ENCODE measurements at places on chromosomes 5 and 9.

- no peak for DNase-seq
Measured at GRCh38 chr5:145787001-145787400, 48.1 kb downstream of the PRELID2 start.

DNA sequence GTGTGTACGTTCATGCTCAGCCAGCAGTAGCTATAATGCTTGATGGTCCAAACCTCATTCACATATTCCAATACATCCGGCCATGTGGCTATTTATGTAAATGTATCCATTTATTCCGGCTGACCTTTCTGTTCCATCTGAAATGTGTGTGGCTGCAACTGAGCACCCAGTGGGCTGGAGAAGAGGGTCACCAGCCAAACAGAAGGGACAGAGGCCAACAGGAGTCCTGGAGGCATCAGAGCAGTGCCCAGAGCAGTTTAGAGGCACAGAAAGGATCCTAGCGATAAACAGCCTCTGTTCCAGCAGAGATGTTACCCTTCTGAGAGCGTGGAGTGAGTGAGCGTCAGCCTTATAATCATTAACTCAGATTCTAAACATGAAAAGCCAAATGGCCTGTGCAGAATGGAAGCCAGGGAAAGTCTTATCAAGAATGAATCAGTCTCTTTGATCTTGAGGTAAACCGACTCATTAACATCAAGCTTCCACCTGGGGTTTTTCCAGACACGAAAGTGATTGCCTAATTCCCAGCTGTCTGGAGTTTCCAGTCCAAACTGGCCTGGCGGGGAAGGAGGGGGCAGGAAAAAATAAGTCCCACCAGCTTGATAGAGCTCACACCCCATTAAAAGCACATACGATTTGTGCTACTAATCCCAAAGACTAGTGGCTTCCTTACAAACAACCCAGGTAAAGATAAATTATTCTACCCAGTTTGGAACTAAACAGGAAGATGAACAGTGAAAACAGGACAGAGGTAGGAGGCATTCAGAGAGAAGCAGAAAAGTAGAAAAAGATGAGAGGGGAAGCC is 55.7 kb downstream of the SUSD1 start:
- peak; percentile 13 for DNase-seq

- no peak for DNase-seq
Measured at GRCh38 chr5:180034564-180034963, 37.0 kb downstream of the RNF130 start.

DNA sequence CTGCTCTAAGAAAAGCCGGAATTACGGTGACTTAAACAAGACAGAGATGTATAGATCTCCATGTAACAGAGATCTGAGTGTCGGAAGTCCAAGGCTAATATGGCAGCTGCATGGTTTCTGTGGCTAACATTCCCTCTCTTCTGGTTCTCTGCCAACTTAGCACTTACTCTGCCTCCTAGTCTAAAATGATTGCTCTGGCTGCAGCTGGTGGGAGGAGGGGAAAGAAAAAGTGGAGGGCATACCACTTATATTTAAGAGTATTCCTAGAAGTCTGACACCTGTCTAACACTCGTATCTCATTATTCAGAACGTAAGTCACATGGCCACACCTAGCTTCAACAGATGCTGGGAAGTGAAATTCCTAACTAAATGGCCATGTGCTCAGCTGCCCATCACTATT is 551.5 kb upstream of the TLE4 start:
- DNase-seq = no peak

DNA sequence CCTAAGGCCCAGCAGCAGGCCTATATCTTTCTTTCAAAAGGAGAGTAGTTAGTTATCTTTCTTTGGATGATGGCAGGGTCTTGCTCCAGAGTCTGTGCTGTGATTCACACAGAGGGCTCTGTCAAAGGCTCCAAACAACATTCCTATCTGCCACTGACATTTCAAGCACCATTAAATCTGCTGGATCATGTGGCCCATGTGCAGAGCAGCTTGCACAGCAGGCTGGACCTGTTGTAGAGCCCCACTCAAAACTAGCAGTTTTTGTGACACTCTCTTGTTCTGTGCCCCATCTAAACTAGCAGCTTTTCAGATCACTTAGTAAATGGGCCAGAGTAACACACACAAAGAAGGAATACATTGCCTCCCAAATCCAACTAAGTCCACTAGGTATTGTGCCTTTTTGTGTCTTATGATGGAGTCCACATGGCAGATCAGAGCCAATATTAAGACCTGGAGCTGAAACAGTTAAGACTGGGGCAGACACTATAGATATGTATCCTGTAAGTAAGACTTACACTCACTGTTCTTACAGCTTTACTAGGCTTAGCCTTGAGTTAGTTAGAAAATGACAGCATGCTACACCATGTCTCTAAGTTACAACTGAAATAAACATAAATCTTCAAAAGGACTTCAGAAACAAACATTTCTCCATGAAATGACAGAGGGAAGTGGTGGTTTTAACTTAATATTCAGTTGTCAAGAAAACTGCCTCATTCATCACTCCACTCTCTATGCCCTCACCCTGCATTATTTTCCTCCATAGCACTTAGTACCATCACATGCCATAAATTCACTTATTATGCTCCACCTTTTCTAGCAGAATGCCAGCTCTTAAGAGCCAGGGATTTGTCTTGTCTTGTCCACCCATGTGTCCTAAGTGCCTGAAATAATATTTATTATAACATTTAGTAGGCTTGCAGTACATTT is 400.9 kb downstream of the RAB3C start:
- DNase-seq = no peak

GRCh38 chr5:111129938-111130337 is 37.8 kb downstream of the WDR36 start:
- no peak for DNase-seq

DNA sequence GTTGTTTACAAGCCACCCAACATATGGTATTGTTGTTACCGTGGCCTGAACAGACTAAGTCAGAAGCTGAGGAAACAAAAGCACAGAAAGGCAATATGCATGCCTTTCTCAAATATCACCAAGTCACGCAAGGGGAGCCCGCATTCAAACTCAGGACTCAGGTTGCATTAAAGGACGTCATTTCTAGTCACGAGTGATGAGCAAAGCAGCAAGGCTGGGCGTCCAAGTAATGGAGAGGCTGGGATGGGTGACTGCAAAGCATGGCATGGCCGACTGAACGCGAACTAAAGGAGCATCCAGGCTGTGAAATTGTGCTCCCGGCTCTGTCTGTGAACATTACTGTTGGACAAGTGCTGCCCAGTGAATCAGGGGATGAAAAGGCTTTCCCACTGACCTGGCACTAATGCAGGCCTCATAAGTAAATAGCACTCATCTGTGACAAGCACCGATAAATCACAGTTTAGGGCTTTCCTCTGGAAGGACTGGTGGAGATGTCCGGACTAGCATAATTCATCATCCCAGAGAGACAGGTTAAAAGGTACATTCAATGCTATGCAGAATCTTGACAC is 202.8 kb downstream of the SPOCK1 start:
- no peak for DNase-seq

- DNase-seq = no peak
Measured at GRCh38 chr5:20213803-20214202, 225.8 kb upstream of the CDH18 start.

- peak; percentile 19 for DNase-seq
Measured at GRCh38 chr5:80308526-80308925, 11.3 kb upstream of the SPZ1 start.

DNA sequence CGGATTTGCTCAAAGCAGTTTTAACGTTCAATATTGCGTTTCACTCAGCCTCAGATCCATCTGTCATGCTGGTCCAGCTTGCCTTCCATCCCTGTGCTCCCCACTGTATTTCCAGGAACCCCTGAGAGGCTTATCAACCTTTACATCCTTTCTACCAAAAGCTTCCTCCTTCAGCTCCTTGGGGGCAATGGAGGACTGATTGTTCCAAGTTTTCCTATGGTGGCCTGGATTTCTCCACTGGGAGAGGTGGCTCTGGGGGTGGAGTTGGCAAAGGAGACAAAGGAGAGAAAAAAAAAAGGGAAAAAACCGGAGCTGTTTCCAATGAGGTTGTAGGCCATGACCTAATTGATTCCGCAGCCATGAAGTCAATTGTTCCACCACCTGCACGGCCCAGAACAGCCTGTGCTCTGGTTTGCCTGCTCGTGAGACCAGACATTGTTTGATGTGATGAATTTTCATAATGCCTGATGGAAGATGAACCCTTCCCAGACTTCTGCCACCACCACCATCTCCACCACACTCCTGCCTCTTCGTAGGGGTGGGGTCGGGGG is 54.1 kb downstream of the ABLIM3 start:
- no peak for DNase-seq

- DNase-seq = peak; percentile 31
Measured at GRCh38 chr5:170181902-170182301, 50.9 kb upstream of the C5orf58 start.

GRCh38 chr5:169764018-169764378 is 126.9 kb downstream of the DOCK2 start:
- no peak for DNase-seq

DNA sequence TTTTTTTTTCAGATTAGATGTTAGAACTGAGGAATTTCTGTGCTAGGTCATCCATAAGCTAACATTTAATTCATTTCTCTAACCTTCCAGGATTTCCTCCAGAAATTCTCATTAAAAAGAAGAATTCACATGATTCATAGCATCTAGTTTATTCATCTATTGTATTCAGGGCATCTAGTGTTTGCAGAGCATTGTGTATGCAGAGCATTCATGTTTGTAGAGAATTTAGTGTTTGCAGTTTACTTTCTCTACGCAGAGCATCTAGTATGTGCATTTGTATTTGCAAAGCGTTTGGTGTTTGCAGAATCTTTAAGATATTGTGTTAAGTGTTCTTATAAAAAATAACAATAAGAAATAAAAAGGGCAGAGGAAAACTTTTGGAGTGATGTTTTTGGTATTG is 491.1 kb downstream of the MTRR start:
- DNase-seq = no peak

DNA sequence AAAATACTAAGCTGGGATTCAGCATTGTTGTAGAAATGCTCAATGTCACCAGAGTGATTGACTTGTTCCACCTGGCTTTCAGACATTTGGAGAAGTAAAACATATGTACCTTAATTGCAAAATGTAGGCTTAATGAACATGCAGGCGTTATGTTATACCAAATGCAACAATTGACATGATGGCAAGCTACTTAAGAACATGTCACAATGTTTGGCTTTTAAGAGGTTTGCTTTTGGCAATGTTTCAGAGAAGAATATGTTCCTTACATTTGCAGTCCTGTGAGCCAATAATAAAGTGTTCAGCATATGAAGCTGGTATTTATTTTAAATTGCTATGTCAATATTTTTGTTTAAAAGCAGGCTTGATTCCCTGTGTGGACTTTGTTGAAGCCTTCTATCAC is 111.7 kb upstream of the NUDT12 start:
- DNase-seq = no peak

DNA sequence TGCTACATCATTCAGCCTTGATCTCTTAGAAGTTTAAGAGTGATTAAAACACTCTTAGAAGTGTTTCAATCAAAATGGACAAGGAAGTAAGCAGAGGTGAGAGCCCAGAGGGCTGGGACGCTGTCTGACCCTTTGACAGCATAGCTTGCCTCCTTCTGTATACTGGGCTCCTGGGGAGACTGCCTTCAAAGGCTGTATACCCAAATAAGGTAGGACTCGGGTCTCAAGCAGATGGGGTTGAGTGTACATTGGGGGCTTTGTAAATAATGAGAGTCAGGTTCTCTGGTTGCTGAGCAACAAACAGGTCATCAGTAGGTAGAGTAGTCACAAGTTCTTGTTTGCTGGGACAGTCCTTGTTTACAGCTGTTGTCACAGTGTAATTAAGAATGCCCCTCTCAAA is 97.1 kb downstream of the PJA2 start:
- DNase-seq = no peak

DNA sequence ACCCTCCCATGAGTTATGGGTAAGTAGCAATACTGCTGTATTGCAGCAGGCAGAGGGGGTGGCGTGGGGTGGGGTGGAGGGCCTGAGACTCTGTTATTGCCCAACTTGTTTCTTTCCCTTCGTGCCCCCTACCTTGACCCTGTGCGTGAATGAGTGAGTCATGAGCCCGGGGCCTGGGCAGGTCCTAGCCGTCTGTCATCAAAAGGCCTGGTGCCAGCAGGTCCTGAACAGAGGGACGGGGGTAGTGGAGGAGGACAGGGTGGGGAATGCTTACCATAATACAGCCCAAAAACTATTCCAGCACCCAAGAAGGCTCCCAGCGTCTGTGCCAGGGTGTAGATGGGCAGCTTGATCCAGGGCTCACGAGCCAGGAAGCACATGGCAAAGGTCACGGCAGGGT is 4.3 kb downstream of the AQP3 start:
- no peak for DNase-seq

- DNase-seq = no peak
Measured at GRCh38 chr9:121674952-121675351, 23.5 kb downstream of the DAB2IP start.

- DNase-seq = no peak
Measured at GRCh38 chr9:124290053-124290591, 32.4 kb downstream of the NEK6 start.

DNA sequence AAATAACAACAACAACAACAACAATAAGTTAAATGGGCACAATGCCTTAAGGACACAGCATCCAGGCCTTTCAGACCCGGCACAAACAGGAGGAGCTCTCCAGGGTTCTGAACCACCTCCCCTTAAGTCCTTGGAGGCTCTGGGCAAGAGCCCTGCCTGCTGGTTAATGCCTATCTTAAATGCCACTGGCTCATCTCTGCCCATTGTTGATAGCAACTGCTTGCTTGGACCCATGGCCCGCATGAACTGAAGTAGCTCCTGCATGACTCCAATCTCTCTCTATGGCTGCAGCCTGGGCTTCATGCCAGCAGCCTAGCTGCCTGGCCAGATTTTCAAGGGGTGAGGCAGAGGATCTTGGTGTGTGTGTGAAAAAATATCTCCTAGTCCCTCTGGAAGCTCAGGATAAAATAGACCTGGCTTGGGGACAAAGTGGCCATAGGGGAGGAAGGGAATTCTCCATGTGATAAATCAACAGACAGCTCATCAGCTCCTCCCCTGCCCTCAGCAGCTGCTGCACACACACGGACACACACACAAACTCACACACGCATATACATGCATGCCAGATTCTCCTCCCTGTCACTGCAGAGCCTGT is 27.4 kb downstream of the FAM219A start:
- DNase-seq = no peak

DNA sequence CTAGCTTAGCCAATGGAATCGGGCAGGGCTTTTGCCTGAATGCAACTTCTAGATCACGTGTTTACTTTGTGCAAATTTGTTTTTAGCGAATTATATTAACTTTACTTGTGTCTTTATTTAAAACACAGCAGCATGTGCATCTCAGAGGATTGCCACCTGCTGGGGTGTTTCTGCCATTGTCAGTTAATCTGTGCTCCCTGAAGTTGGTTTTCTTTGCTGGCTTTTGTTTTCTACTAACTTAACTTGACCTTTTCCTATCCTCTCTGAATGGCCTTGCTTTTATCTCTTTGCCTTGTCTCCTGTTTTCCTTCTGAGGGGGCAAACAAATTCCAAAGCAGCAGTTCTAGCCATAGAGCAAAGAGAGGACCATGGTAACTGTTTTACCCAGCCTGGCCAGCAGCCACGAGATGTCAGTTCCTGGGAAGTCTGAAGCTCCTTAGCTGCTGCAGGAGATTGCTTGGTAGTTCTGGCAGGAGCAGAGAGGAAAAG is 67.6 kb downstream of the ARHGEF28 start:
- peak; percentile 9 for DNase-seq

GRCh38 chr5:103005276-103005675 is 114.7 kb downstream of the GIN1 start:
- no peak for DNase-seq

GRCh38 chr5:78761840-78762239 is 113.3 kb upstream of the LHFPL2 start:
- DNase-seq = no peak

GRCh38 chr5:142881076-142881783 is 111.1 kb downstream of the ARHGAP26 start:
- DNase-seq = no peak

- no peak for DNase-seq
Measured at GRCh38 chr5:132437604-132438266, 52.8 kb downstream of the IRF1 start.

Data from NCI-H526 (cell line).